Activated CD4-positive, alpha-beta T cell treated with anti-CD3 and anti-CD28 coated beads, Interleukin-2, amount 50 U/mL, for 1 hour (primary cell): ENCODE measurements at places on chromosomes 12 and 14.

DNA sequence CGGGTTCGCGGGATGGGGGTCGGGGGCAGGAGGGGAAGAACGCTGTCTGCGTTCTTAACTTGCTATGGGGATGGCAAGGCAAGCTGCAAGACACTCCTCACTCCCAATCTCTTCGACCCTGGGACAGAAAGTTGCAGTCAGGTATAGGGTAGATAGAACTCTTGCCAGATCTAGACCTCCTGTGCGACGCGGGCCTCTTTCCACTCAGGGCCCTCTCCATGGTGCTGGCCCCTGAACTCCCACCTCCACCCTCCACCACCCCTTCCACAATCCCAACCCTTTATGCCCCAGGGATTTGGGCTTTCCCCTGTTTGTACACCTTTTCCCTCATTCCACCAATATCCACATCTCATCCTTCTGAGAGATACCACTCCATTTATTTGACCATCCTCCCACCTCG is 812 bp downstream of the NABP2 start:
- DNase-seq: no peak

- no peak for DNase-seq
These were observed 87.2 kb downstream of the ABCD2 start for GRCh38 chr12:39532448-39532847.

DNA sequence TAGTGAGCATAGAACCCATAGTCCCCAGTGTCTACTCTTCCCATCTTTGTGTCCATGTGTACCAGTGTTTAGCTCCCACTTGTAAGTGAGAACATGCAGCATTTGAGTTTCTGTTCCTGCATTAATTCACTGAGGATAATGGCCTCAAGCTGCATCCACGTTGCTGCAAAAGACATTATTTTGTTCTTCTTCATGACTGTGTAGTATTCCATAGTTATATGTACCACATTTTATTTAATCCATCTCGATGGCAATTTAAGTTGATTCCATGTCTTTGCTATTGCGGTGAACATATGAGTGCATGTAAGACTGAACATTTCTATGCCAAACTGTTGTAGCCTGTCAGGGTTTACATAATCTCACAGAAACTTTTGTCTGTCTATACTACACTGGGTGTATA is 237.2 kb downstream of the IPO8 start:
- DNase-seq: no peak

DNA sequence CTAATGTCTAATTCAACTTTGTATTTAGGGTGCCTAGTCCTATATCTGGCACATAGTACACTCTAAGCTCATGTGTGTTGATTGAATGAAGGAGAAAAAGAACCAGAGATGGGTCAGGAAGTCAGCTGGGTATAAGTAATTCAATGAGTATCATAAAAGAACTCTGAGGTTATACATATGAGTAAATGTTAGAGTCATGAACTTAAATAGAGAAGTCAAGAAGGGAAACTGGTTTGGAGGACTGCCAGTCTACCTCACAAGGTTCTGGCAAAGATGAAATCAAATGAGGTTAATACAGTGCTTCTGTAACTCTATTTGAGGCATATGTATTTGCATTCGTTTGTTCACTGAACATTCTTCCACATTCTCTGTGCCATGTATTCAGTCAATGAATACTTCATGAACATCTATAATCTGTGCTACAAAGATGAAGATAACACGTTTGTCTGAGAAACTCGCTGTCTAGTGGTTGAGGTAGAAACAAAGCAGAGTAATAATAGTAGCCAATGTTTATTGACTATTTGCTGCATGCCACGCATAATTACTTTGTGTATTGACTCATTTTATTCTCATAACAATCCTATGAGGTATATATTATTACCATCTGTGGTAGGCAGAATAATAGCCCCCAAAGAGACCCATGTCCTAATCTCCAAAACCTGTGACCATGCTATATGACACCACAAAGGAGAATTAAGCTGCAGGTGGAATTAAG is 88.9 kb downstream of the PTGER2 start:
- no peak for DNase-seq

GRCh38 chr12:62676521-62677307 is 210.1 kb downstream of the MON2 start:
- no peak for DNase-seq

DNA sequence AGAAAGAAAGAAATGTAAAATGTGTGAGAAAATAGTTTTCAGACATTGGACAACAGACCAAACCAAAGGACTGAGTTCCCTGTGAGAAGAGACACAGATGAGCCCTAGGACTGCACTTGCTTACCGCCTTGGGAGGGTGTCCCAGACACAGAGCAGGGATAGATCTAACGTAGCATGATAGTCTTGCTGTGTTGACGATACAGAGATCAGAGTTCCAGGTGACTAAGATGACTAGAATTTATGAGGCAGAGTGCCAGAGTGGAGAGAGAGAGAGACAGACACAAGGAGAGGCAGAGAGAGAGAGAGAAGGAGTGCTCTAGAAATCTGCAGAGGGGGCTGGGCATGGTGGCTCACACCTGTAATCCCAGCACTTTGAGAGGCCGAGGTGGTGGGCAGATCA is 148.2 kb upstream of the LMNTD1 start:
- DNase-seq: no peak

GRCh38 chr14:59155886-59156285 is 32.6 kb upstream of the DAAM1 start:
- no peak for DNase-seq

GRCh38 chr14:94088516-94088915 is 7.4 kb downstream of the IFI27L1 start:
- DNase-seq: no peak

GRCh38 chr12:120856980-120857379 is 47.2 kb downstream of the SPPL3 start:
- DNase-seq: no peak

- no peak for DNase-seq
These were observed 236.3 kb downstream of the GALC start for GRCh38 chr14:87756661-87757060.

GRCh38 chr12:108360487-108360886 is 21.4 kb upstream of the CMKLR1 start:
- no peak for DNase-seq

GRCh38 chr14:50794068-50794645 is 36.8 kb downstream of the NIN start:
- no peak for DNase-seq

DNA sequence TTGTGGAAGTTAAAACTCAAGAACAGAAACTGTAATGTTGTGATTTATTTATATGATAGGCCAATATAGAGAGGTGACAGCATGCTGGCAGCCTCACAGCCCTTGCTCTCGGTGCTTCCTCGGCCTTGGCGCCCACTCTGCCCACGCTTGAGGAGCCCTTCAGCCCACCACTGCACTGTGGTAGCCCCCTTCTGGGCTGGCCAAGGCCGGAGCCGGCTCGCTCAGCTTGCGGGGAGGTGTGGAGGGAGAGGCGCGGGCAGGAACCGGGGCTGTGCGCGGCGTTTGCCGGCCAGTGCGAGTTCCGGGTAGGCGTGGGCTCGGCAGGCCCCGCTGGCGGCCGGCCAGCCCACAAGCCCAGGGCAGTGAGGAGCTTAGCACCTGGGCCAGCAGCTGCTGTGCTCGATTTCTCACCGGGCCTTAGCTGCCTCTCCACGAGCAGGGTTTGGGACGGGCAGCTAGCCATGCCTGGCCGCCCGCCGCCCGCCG is 65.8 kb upstream of the SLC8A3 start:
- no peak for DNase-seq

- DNase-seq: no peak
These were observed 18.6 kb upstream of the GALNT8 start for GRCh38 chr12:4701395-4702190.

GRCh38 chr12:63940310-63941005 is 96.0 kb downstream of the SRGAP1 start:
- no peak for DNase-seq

DNA sequence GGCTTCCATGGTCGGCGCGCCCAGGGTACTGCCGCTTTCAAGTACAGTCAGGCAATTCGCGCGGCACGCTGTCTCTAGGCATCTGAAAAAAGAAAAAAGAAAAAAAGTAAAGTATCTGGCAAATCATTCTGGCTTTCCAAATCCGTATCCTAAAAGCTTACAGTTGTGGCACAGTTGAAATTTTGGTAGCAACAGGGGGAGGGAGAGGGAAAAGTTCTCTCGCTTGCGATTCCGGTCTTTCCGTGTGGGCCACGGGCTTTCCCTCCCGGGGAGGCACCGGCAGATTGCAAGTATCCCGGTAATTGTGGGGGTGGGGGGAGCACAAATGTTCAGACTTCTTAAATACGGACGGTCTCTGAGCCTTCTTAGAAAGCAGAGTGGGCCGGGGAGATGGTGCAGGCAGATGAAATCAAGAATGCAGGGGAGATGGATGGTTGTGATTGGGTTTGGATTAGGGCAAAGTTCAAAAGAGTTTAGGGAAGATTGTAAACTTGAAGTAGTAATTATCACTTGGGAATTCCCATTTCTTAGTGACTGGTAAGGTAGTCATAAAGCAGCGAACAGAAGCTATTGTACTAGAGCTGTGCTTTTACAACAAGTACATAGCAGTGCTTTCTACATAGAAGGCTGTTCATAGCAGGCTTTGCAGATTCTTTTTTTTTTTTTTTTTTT is 1.2 kb downstream of the SOCS2 start:
- no peak for DNase-seq

- no peak for DNase-seq
These were observed 899 bp downstream of the TPCN1 start for GRCh38 chr12:113221997-113222729.

GRCh38 chr14:105182296-105183020 is 1.3 kb upstream of the NUDT14 start:
- no peak for DNase-seq

- no peak for DNase-seq
These were observed 33.0 kb upstream of the VWF start for GRCh38 chr12:6157482-6157881.

GRCh38 chr12:70319605-70320004 is 46.5 kb upstream of the KCNMB4 start:
- no peak for DNase-seq

DNA sequence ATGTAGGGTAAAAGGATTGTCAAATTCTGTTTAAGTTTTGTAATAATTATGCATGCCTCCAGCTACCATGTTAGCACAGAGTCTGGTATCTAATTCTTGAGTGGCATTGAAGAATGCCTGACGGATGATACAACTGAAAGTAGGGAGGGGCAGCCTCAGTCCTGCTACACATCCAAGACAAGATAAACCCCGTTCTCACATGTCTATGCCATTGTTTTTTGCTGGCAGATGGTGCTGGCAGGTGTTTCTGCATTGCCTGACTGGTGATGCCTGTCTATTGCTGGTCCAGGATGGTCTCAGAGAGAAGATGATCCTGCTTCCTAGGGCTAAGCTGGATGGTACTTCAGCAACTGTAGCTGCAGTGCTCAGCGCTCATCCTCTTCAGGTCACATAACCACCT is 245.8 kb upstream of the NAV3 start:
- DNase-seq: no peak

- DNase-seq: no peak
These were observed 137.5 kb upstream of the RFLNA start for GRCh38 chr12:124157406-124157805.

- no peak for DNase-seq
These were observed 56.2 kb upstream of the MMP17 start for GRCh38 chr12:131771965-131772364.

GRCh38 chr14:106069804-106070625 is 543.6 kb downstream of the TMEM121 start:
- no peak for DNase-seq

DNA sequence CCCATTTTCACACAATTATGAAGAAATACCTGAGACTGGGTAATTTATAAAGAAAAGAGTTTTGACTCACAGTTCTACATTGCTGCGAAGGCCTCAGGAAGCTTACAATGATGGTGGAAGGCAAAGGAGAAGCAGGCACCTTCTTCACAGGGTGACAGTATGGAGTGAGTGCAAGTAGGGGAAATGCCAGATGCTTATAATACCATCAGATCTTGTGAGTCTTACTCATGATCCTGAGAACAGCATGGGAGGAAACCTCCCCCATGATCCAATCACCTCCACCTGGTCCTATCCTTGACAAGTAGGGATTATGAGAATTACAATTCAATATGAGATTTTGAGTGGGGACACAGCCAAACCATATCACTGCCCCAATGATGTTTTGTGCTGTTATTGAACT is 189.3 kb upstream of the CRY1 start:
- no peak for DNase-seq

GRCh38 chr12:128178966-128179365 is 88.0 kb upstream of the TMEM132C start:
- no peak for DNase-seq

- no peak for DNase-seq
These were observed 116.6 kb upstream of the PLEKHA5 start for GRCh38 chr12:19012965-19013364.

GRCh38 chr12:95326855-95327254 is 109.2 kb downstream of the VEZT start:
- DNase-seq: no peak

DNA sequence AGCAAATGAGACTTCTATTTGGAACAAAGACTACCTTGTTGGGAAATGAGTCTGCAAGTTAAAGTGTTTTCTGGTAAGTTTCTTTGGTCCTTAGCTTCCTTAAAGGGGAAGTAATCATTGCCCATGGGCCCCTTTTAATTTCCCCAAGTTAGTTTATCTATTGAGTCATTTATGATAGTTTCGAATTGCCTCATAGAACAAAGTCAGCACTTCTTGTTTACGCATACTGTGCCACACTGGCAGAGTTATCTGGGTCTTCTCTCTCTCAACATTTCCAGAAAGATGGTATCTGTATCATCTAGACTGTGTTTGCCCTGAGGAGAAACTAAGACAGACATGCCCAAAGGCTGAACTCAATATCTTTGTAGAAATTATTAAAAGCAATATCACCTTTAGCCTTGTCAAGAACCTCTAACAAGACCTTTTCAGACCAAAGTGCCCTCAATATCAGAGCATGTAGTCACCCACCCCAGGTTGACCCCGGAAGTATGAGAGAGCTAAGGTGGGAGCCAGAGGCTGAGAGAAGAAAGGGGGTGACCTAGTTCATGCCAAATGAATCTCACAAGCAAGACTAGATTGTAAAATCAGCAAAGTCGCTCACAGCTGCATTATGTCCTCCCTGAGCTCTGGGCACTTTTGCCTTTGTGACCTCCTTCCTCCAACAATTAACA is 40.0 kb downstream of the GPR65 start:
- no peak for DNase-seq

- DNase-seq: no peak
These were observed 157.4 kb downstream of the DHRS2 start for GRCh38 chr14:23793532-23793931.

DNA sequence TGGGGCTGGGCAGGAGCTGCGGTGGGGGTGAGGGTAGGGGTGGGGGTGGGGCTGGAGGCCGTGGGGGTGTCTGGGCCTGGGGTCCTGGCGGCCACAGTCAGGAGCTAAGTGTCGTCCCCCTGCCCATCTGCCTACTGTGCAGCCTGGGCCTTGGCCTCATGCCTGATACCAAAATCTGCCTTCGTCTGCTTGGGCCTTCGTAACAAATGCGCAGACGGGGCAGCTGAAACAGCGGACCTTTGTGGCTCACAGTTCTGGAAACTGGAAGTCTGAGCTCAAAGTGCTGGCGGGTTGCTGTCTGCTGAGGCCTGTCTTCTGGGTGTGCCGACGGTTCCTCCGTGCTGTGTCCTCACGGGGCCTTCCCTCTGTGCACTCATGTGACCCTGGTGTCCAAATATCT is 61.7 kb downstream of the KIF26A start:
- no peak for DNase-seq

- no peak for DNase-seq
These were observed 113.7 kb upstream of the NCOR2 start for GRCh38 chr12:124680863-124681778.
